ENCODE measurements at places on chromosomes 6 and 20.
A peak's percentile ranks its signal among the peaks of the same experiment; 100 is the strongest.

DNA sequence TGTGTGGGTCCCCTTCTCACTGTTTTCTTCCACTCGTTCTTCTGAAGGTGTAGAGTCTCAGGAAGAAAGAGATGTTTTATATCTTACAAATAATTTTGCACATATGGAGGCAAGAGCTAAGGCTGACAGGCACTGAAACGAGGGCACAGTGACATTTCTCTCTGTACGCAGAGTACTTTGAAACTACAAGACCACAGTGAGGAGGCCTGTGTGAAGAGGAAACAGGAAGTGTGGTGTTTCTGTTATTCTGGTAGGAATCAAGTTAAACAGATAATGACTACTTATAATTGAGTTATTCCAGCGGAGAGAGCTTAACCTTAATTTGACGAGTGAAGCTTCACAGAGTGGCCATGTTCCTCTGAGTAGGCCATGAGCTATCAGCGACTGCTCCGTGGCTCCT, 4.8 kb downstream of the CDH4 start:
- no peak for DNase-seq

DNA sequence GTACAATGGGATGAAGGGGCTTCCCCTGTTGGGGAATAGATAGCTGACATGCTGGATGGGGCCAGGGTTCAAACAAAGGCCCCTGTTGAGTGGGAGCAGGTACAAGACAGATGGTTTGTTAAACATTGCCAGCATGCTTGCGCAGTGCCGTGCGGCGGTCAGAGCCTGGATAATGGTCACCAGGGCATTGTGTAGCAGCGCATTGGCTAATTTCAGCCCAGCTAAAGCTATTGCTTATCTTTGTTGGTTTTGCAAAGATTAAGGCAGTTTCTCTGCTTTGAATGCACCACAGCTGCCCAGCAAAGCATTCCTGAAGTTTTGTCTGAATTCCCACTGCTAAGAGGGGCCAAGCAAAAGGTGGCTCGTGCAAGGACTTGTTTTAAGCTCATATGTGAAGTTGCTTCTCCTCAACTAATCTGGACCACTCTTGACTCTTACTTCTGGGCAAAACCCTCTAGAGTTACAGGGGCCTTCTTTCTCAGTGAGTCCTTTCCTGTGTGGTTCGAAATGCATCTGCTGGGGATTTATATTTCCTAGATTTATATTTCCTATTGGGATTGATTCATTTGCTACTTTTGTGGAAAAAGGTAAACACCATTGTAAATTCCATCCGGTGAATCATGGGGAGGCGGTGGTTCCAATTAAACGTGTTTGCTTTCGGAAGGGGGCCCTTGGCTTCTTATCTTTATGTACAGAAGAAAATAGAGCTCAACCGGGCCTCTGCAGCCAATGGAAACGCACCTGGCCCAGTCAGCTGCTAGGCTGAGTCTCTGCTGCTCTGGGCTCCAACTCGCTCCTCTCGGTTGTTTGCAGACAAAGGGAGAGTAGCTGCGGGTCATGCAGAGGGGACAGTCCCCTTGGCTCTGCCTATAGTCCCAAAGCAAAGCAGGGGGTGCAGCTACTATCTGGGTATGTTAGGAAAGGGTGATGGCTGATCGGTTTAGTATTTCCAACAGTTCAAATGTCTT, 72.1 kb downstream of the FOXA2 start:
- no peak for DNase-seq

- no peak for DNase-seq
Measured at GRCh38 chr6:145651988-145652387, 83.3 kb downstream of the EPM2A start.

- no peak for DNase-seq
Measured at GRCh38 chr6:169404828-169405227, 151.2 kb upstream of the THBS2 start.

- no peak for DNase-seq
Measured at GRCh38 chr6:108556250-108556649, 4.5 kb upstream of the FOXO3 start.

DNA sequence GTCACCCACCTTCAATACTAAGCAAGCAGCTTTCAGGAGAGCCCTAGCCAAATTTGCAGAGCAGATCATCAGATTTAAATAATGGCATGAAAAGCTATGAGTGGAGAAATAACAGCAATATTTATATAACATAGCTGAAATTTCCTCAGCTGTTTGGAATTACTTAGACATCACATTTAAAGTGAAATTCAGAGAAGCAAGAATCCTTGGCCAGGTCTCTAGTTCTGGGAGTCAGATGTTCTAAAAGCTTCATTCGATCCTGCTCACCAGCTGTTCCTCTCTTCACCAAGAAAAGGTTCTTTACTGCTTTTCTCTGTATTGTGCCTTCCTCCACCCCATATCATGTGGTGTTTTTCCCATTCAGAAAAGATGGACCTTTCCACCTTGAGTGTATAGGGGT, 152.3 kb upstream of the JAG1 start:
- DNase-seq: no peak

- no peak for DNase-seq
Measured at GRCh38 chr6:100905067-100905466, 23.9 kb upstream of the ASCC3 start.

DNA sequence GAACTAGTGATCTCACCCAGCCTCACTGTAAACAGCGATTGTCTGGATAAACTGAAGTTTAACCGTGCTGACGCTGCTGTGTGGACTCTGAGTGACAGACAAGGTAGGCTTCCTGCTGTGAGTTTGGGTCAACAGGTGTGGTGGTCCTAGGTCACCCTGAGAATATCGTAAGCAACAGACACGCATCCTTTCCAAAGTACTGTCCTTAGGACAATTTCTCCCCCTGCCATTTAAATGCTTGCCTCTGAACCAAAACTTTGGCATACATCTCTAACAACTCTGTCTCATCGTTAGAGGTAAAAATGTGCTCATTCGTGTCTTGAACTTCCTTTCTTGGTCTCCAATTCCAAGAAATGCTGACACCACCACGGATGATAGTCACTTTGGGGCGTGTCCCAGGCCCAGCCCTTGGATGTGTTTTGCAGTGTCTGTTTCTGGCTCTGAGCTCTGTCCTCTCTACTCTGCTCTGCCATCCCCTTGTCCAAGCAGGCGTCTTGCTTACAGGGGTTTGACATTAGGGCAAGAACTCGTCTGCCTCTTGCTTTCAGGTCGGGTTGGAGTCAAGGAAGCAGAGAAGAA, 95.5 kb downstream of the EYA2 start:
- peak; percentile 62 for DNase-seq

- DNase-seq: no peak
Measured at GRCh38 chr6:67393356-67393755, 1241.7 kb upstream of the ADGRB3 start.

DNA sequence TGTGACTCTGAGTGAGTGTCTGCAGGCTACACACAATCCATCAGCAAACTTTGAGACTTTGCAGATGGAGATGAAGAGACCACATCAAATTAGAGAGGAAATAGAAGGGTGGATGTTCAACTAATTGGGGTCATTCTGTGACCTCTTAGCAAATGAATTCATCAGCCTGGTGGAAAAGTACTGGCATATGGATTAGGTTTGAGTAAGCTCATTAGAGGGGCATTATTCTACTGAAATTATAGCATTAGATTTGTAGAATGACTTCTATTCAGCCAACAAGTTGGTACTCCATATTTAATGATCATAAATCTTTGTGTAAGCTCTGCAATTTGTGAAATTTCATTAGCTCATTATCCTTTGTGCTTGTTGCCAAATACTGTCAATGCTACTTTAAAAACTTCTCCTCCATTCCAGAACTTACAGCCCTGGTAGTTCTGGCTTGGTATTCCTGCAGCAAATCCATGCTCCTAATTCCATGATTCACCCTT, 63.8 kb downstream of the ADTRP start:
- DNase-seq: no peak

DNA sequence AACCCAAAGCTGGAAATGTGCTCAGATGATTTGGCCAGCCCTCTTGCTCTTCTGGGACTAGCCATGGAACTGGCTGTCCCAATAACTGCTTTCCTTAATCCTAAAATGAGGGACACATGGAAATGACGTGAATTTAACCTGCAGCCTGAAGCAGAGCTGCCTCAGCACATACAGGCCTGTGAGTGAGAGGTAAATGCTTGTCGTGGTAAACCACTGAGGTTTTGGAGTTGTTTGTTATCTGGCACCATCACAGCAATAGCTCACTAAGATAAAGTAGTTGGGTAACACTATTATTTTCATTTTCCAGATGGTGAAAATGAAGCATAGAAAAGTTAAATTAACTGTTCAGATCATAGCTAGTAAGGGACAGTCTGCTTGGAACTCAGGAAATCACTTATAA, 333.4 kb upstream of the CHD6 start:
- DNase-seq: no peak

All from islet precursor cell (in vitro differentiated cells).